ENCODE measurements at places on chromosomes 11 and 22.

DNA sequence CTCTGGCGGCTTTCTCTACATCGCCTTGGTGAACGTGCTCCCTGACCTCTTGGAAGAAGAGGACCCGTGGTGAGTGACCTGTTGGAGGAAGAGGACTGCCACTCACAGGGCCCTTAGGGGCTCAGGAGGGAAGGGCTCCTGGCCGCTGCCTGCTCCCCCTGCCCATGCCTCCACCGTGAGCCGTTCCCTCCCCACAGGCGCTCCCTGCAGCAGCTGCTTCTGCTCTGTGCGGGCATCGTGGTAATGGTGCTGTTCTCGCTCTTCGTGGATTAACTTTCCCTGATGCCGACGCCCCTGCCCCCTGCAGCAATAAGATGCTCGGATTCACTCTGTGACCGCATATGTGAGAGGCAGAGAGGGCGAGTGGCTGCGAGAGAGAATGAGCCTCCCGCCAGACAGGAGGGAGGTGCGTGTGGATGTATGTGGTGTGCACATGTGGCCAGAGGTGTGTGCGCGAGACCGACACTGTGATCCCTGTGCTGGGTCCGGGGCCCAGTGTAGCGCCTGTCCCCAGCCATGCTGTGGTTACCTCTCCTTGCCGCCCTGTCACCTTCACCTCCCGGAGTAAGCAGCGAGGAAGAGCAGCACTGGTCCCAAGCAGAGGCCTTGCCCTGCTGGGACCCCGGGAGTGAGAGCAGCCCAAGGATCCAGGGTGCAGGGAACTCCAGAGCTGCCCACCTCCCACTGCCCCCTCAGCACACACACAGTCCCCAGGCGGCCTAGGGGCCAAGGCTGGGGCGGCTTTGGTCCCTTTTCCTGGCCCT, 6.9 kb downstream of the SLC39A13 start:
- no peak for DNase-seq

- DNase-seq: peak; percentile 78
These were observed 3.5 kb downstream of the OSM start for GRCh38 chr22:30262917-30263741.

- DNase-seq: no peak
These were observed 15.4 kb upstream of the TTLL12 start for GRCh38 chr22:43202326-43202725.

- DNase-seq: no peak
These were observed 82.9 kb downstream of the MIAT start for GRCh38 chr22:26740253-26740652.

DNA sequence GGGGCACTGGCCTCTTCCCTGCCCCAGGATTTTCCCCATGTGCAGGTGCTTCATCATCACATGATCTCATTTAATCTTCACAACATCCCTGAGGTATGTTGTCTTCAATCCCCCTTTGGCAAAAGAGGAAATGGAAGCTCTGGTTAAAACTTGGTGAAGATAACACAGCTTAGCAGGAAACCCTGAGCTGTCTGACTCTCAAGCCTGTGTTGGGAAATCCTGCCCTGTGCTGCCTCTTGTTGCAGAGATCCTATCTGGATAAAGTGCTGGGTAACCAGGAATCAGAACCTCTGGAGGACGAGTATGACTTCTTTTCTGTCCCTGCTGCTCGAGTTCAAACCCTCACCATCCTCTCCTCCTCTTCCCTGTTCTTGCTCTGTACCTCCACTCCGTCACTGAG, 13.1 kb upstream of the E2F8 start:
- no peak for DNase-seq

- DNase-seq: no peak
These were observed 78.5 kb downstream of the BUD13 start for GRCh38 chr11:116694349-116694725.
